ENCODE measurements at places on chromosomes 12 and 14. TPM values are rescaled to one million over a fixed set of nuclear protein-coding genes. Genes with fewer than 3 reads are reported as not detected.

- no peak for DNase-seq
Observed at GRCh38 chr14:81018251-81018650, 62.8 kb downstream of the TSHR start.

GRCh38 chr12:122099280-122099749, 20.8 kb downstream of the MLXIP start:
- DNase-seq: no peak

GRCh38 chr12:123748661-123749060, 13.4 kb upstream of the DNAH10 start:
- DNase-seq: peak; percentile 7

- DNase-seq: peak; percentile 86
Observed at GRCh38 chr14:103329401-103330347, 4.4 kb upstream of the EIF5 start.

GRCh38 chr12:2800046-2800570, 5.3 kb downstream of the FKBP4 start:
- peak; percentile 35 for DNase-seq

- no peak for DNase-seq
Observed at GRCh38 chr12:27285403-27285802, 41.3 kb downstream of the STK38L start.

NINJ2 gene
- total RNA-seq: not detected

CLEC4A gene
- 0.79 TPM for total RNA-seq

- no peak for DNase-seq
Observed at GRCh38 chr14:104034976-104035699, 50.4 kb upstream of the ASPG start.

SYT1 gene
- total RNA-seq: 10.4 TPM

DAO gene
- total RNA-seq: not detected

DNA sequence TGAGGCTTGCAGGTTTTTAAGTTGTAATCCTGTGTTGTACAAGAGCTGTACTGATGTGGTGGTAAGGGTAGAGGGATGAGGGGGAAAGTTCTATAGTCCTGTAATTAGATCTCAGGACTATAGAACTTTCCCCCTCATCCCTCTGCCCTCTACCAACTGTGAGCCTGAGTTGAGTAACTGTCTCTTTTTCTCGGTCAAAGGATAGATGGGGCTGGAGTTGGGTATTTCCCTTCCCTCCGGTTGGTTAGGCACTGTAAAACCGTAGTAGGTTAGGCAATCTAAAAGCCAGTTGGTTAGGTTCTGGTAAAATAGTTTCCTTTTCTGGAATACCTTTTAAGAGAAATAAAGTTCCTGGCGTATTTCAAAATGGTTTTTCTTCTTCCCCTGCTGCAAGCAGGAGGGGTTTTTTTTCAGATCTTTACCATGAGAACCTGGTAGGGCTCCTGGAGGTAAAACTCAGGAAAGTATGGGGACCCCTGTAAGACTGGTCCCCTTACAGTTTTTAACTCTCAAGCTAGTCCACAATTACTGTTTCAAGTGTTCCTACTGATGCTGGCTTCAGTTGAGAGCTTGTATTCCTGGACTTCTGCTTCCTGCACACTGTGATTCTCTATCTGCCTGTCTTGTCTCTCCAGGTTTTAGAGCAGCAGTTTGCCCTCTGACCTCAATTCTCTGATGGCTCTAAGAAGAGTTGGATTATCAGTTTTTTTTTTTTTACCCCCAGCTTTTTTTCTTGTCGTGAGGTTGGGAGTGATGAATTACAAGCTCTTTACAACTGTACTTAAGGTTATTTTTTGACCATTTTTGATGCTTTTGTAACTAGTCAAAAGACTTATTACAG, 58.7 kb downstream of the FUT8 start:
- no peak for DNase-seq

- DNase-seq: no peak
Observed at GRCh38 chr12:98610596-98610995, 17.1 kb downstream of the SLC25A3 start.

HOXC5 gene
- total RNA-seq: not detected

CABP1 gene
- total RNA-seq: not detected

DNA sequence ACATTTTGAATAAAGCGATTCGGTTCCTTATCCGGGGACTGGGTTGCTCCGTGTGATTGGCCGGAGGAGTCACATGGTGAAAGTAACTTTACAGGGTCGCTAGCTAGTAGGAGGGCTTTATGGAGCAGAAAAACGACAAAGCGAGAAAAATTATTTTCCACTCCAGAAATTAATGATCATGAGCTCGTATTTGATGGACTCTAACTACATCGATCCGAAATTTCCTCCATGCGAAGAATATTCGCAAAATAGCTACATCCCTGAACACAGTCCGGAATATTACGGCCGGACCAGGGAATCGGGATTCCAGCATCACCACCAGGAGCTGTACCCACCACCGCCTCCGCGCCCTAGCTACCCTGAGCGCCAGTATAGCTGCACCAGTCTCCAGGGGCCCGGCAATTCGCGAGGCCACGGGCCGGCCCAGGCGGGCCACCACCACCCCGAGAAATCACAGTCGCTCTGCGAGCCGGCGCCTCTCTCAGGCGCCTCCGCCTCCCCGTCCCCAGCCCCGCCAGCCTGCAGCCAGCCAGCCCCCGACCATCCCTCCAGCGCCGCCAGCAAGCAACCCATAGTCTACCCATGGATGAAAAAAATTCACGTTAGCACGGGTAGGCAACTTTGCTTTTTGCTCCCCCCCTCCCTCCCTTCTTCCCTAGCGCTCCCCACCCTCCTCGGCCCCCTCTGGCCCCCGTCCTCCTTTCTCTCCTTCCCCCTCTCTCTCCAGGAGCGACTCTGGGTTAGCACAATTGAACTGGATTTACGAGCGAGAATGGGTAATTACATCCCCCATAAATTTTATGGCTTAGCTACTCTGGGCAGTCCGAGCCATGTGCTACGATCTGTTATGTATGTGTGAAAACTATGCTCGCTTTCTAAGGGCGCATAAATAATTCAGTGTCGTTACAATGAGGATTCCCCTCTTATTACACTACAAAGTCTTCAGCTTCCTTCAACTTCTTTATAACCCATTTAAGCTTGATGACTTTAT, at the start of gene HOXC4:
TSS of gene HOXC4 (plus strand) at position 85 of the 991 bp plus-strand sequence. CDS start at position 173, 88 bp downstream.
- no peak for DNase-seq

DNA sequence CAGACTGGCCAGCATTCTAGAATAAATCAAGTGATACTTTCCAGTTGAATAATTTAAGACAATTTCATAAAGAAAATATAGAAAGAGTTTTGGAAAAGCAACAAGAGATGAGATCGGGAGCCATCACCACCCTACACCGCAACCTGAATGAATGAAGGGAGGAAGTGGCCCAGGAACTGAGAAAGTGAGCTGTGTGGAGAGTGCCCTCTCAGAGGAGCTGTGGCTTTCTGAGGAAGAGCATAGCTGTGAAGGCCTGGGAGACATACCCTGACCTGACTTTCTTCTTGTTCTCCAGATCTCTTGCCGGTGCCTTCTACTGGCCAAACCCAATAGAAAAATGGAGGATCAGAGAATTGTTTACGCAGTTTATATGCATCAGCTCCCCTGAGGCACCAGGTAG, 79.3 kb upstream of the TSPAN8 start:
- no peak for DNase-seq

- no peak for DNase-seq
Observed at GRCh38 chr12:128339126-128339520, 72.2 kb downstream of the TMEM132C start.

DNA sequence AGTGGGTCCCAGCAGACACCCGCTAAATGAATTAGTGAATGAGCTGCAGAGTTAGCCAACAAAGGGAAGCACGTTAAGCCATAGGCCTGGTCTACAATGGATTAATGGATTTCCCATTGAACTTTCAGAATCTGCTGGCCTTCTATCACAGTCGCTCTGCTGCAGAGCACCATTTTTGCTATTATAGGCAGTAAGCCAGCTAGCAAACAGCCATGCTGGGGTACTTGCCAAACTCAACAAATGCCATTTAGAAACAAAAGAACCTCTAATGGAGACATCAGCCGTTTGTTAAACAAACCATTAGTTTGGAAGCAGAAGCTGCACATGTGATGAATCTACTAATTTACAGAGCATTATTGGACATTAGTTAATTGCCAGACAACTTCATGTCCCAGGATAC, 181.1 kb upstream of the STXBP6 start:
- DNase-seq: no peak

DNA sequence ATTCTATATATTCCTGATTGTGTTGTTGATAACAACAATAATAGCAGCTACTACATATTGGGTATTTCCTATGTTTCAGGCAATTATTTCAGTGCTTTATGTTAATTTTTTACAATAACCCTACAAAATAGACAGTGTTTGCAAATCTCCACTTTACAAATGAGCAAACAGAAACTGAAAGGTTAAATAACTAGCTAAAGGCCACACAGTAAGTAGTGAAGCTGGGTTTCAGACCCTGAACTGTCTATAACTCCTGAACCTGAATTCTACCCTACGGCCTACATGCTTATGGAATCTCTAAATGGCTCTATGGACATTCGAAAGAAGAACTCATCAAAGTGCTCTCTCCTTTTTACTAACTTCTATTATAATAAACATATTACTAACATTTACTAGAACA, 19.7 kb upstream of the NUDT4 start:
- no peak for DNase-seq

GRCh38 chr14:60327447-60328331, 78.7 kb downstream of the PPM1A start:
- no peak for DNase-seq

- DNase-seq: no peak
Observed at GRCh38 chr12:10614056-10614370, 604 bp upstream of the MAGOHB start.

DPF3 gene
- total RNA-seq: 2.1 TPM

DNA sequence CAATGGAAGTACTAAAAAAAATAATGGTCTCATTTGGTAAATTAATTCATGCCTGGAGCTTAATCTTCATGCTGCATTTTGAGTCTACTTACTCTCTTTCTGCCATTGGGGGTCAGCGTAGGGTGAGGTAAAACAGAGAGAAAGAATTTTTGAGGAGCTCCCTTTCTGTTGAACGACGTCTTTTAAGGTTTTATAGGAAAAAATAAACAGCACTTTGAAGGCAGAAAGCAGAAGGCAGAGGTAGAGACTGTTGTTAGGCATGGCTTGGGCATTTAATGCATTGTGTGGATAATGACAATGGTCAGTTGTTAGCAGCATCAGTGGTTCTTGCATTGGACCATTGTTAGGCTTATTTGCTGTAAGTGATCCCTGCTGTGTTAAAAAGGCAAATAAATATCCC, 557.2 kb upstream of the STXBP6 start:
- DNase-seq: no peak

DNA sequence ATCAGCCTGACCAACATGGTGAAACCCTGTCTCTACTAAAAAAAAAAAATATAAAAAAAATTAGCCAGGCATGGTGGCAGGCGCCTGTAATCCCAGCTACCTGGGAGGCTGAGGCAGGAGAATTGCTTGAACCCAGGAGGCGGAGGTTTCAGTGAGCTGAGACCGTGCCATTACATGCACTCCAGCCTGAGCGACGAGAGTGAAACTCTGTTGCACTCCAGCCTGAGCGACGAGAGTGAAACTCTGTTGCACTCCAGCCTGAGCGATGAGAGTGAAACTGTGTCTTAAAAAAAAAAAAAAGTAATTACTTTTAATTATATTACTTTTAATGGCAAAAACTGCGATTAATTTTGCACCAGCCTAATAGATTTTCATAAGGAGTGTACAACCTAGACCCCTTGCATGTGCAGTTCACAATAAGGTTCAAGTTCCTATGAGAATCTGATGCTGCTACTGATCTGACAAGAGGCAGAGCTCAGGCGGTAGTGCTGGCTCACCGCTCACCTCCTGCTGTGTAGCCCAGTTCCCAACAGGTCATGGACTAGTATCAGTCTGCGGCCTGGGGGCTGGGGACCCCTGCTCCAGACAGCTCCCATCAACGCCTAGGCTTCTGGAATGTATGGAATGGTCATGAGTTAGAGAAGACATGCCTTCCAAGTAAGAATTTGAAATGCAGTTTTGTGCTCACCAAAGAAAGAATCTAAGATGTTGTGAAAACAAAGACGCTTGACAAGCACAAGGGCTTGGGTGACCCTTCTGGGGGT, 10.1 kb downstream of the LTB4R start:
- no peak for DNase-seq

GRCh38 chr12:82966001-82966559, 279.4 kb downstream of the TMTC2 start:
- DNase-seq: no peak

DNA sequence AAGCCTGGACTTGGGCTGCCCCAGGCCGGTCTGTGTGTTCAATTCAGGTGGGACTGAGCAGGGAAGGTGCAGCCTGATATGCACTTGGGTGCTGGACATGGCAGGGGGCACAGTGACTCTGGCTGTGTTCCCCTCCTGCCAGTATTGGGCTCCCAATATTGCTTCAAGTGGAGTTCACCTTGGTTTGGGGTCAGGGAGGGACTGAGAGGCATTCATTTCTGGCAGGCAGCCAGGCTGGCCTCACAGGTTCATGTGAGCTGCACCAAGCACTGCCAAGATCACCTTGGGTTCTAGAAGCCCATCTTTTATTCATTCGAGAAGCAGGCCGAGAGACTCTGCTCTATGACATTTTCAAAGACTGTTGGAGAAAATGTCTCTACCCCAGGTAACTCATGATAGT, 245.0 kb downstream of the CHST11 start:
- DNase-seq: no peak

- DNase-seq: peak; percentile 30
Observed at GRCh38 chr12:108594-108993, 42.0 kb downstream of the IQSEC3 start.

DNA sequence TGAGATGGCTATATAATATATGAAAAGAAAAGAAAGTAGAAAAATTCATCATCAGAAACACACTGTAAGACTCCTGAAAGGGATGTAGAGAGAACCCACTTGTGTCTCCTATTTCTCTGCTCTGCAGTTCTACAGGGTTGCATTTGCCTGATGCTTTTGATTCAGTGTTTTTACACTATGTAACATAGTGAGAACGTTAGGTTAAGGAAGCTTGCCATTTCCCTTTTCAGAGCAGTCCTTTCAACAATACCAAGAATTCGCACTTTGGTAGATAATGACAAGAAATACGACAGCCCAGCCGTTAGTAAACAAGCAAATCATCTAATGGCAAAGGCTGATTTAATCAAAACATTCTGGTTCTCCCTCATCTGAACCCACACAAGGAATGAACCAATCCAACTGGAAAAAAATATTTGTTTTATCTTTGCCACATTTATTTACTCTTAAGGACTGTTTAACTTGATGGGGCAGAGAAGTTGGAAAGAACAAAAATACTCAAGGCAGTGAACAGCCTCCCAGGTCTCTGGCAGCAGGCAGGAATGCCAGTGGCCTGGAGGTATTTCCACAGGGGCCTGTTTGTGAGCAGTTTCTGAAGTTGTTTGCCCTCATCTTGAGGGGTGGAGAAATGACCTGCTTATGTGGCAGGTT, 30.8 kb upstream of the SOCS2 start:
- no peak for DNase-seq

GRCh38 chr14:47262801-47263200, 412.6 kb downstream of the MDGA2 start:
- DNase-seq: no peak

CACNA1C gene
- not detected for total RNA-seq

- no peak for DNase-seq
Observed at GRCh38 chr14:92940543-92940942, 17.6 kb downstream of the CHGA start.
